ENCODE measurements at places on chromosomes 5 and 9. TPM values are rescaled to one million over a fixed set of nuclear protein-coding genes. Genes with fewer than 3 reads are reported as not detected.

- no peaks in the 10 kb centered on the region for H3K4me1 ChIP-seq
- DNase-seq = no peak
- H3K27me3 ChIP-seq = no peaks in the 10 kb centered on the region
- H3K27ac ChIP-seq = no peak overlapping the region
- no peak overlapping the region for H3K4me3 ChIP-seq
- no peaks in the 10 kb centered on the region for H3K36me3 ChIP-seq
These were observed 6.4 kb upstream of the DCTN4 start for GRCh38 chr5:150765011-150765798.

- H3K4me1 ChIP-seq = no peaks in the 10 kb centered on the region
- no peak overlapping the region for H3K4me3 ChIP-seq
- no peak for DNase-seq
These were observed 330.3 kb downstream of the MLLT3 start for GRCh38 chr9:20292002-20292401.

- H3K36me3 ChIP-seq = no peaks in the 10 kb centered on the region
- H3K4me1 ChIP-seq = no peaks in the 10 kb centered on the region
- H3K27me3 ChIP-seq = no peaks in the 10 kb centered on the region
- no peak overlapping the region for H3K4me3 ChIP-seq
These were observed 179.1 kb downstream of the GOLPH3 start for GRCh38 chr5:31995006-31995405.

- no peaks in the 10 kb centered on the region for H3K4me1 ChIP-seq
- no peaks in the 10 kb centered on the region for H3K36me3 ChIP-seq
- H3K27ac ChIP-seq = no peak overlapping the region
These were observed 17.9 kb downstream of the FGD3 start for GRCh38 chr9:92965061-92965758.

DNA sequence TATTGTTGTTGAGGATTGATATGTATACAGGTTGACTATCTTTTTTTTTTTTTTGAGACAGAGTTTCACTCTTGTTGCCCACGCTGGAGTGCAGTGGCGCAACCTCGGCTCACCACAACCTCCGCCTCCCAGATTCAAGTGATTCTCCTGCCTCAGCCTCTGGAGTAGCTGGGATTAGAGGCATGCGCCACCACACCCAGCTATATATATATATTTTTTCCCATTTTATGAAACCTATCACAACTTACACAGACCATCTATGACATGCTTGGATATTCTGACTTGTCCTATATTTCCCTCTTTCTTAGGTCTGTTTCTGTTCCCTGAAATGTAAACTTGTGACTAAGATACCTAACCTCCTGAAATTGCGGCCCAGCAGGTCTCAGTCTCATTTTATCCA, 5.0 kb downstream of the CD14 start:
- DNase-seq = no peak
- peaks cover under 1% of the 10 kb centered on the region for H3K4me1 ChIP-seq
- H3K27ac ChIP-seq = no peak overlapping the region
- H3K36me3 ChIP-seq = no peaks in the 10 kb centered on the region
- no peaks in the 10 kb centered on the region for H3K27me3 ChIP-seq

- H3K36me3 ChIP-seq = no peaks in the 10 kb centered on the region
- no peak overlapping the region for H3K4me3 ChIP-seq
- H3K4me1 ChIP-seq = no peaks in the 10 kb centered on the region
- H3K27ac ChIP-seq = no peak overlapping the region
- no peaks in the 10 kb centered on the region for H3K27me3 ChIP-seq
These were observed 540.2 kb upstream of the TRPC7 start for GRCh38 chr5:136905571-136905970.

GRCh38 chr5:58498340-58498942, 7.2 kb downstream of the GAPT start:
- peaks cover 26% of the 10 kb centered on the region for H3K27me3 ChIP-seq
- DNase-seq = no peak
- H3K4me3 ChIP-seq = no peak overlapping the region
- H3K36me3 ChIP-seq = no peaks in the 10 kb centered on the region

DNA sequence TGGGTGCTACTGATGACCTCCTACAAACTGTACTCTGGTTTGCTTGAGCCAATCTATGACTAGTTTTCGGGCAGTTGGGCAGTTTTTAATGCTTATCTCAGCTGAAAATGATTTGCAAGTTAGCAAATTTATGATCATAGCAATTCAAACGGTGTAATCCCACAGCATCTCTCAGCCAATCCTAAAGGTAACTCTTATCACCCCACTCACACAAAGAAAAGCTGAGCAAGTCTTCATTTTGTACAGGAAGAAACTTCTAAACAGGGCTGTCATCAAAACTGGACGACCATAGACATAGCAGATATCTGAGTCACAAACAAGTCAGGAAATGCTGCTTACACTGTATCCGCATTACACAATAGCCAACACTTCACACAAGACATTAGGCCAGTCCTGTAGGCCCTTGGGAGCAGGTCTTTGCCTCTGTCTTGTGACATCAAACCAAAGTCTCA, 2.6 kb upstream of the ENC1 start:
- H3K27ac ChIP-seq = peak overlapping the region; percentile 78
- DNase-seq = peak; percentile 52
- H3K36me3 ChIP-seq = peaks cover 4% of the 10 kb centered on the region
- H3K27me3 ChIP-seq = no peaks in the 10 kb centered on the region
- H3K4me3 ChIP-seq = no peak overlapping the region

DNA sequence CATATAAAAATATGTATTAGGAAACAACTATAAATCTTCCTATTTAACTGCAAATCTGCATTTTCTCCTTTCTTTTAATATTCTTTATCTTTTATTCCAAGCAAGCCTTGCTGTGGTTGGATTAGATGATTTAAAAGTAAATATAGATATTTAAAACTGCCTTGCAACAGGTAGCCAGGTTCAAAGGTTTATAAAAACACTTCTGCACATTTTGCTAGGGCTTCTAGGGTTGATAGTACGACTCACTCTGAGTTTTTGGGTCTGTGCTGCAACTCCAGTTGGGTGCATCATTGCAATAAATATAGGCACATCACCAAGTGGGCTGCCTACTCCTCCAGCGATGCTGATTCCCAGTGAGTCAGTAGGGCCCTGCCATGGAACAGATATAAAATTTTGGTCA, 167.7 kb downstream of the MPDZ start:
- H3K27ac ChIP-seq = no peak overlapping the region
- H3K36me3 ChIP-seq = no peaks in the 10 kb centered on the region
- no peaks in the 10 kb centered on the region for H3K27me3 ChIP-seq
- no peaks in the 10 kb centered on the region for H3K4me1 ChIP-seq
- DNase-seq = no peak

DNA sequence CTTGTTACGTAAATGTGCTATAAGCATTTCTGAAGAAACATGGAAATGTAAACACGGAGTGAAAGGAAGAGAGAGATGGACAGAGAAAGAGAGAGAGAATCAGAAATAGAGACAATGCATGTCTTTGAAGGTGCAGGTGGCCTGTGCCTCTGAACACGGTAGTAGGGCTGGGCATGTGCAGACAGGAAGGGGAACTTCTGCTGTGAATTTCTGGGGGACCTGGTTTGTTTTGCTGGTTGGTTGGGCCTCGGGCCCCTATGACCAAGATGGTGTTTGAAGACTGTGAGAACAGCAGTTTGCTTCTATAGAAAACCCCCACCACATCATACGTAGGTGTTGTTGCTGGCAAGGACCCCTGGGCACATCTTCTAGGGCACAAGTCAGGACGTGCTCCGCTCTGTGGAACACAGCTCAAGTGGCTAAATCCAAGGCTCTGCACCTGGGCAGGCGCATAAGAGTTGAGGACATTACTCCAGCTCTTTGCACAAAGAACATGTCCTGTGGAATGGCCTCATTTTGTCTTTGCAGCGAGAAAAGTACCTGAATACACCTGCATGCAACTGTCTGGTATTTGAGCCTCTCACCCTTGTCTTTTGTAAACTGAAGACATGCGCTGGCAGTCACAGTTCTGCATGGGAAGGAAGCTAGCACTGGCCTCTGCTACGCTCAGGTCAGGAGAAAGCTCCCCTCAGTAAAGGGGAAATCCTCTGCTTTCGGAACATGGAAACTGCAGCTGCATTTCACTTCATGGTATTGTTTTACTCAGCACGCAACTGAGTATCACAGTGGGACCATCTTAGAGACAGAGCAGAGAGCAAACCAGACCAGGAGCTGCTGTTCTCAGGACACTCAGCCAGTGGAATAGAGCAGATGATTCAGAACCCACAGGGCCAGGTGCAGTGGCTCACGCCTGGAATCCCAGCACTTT, 2.7 kb downstream of the OR2V2 start:
- H3K27ac ChIP-seq = no peak overlapping the region
- no peaks in the 10 kb centered on the region for H3K36me3 ChIP-seq
- H3K4me1 ChIP-seq = peaks cover 14% of the 10 kb centered on the region
- no peak for DNase-seq
- no peaks in the 10 kb centered on the region for H3K27me3 ChIP-seq

GRCh38 chr5:73433982-73434342, 14.6 kb downstream of the FOXD1 start:
- H3K27ac ChIP-seq = peak overlapping the region; percentile 64
- H3K27me3 ChIP-seq = no peaks in the 10 kb centered on the region
- DNase-seq = no peak
- H3K36me3 ChIP-seq = no peaks in the 10 kb centered on the region
- peaks cover 39% of the 10 kb centered on the region for H3K4me1 ChIP-seq

- H3K4me3 ChIP-seq = no peak overlapping the region
- no peak overlapping the region for H3K27ac ChIP-seq
- no peaks in the 10 kb centered on the region for H3K4me1 ChIP-seq
- H3K27me3 ChIP-seq = no peaks in the 10 kb centered on the region
- DNase-seq = no peak
These were observed 546.5 kb downstream of the PDE4D start for GRCh38 chr5:59346982-59347381.

DNA sequence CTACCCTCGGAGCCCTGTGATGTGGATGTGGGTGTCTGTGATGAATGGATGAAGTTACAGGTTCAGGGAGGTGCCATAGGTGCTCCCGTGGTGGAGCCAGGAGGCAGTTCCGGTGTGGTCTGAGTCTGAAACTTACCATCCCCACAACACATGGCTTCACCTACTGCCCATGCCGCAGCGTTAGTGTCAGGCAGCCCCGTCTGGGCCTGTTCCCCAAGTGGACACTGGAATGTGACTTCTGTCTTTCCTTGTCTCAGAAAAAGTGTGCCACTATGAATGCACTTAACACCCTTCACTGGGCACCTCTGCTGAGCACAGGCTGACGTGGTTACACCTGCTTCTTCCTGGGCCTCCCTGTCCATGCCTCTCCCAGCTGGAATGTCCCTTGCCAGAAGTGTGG, 8.6 kb downstream of the ANKRD33B start:
- H3K27me3 ChIP-seq = no peaks in the 10 kb centered on the region
- no peaks in the 10 kb centered on the region for H3K36me3 ChIP-seq

- no peaks in the 10 kb centered on the region for H3K36me3 ChIP-seq
- no peak overlapping the region for H3K27ac ChIP-seq
- H3K27me3 ChIP-seq = no peaks in the 10 kb centered on the region
- no peak overlapping the region for H3K4me3 ChIP-seq
- no peaks in the 10 kb centered on the region for H3K4me1 ChIP-seq
These were observed 120.6 kb upstream of the ASTN2 start for GRCh38 chr9:117535434-117535833.

- H3K4me1 ChIP-seq = no peaks in the 10 kb centered on the region
- H3K4me3 ChIP-seq = no peak overlapping the region
- no peaks in the 10 kb centered on the region for H3K27me3 ChIP-seq
- DNase-seq = no peak
- no peak overlapping the region for H3K27ac ChIP-seq
- no peaks in the 10 kb centered on the region for H3K36me3 ChIP-seq
These were observed 264.8 kb upstream of the BRINP1 start for GRCh38 chr9:119634006-119634405.

GRCh38 chr9:38064842-38065368, 4.1 kb downstream of the SHB start:
- peak overlapping the region; percentile 93 for H3K4me3 ChIP-seq
- H3K4me1 ChIP-seq = peaks cover 37% of the 10 kb centered on the region
- peak overlapping the region; percentile 89 for H3K27ac ChIP-seq
- no peak for DNase-seq
- H3K27me3 ChIP-seq = no peaks in the 10 kb centered on the region
- H3K36me3 ChIP-seq = peaks cover 5% of the 10 kb centered on the region

DNA sequence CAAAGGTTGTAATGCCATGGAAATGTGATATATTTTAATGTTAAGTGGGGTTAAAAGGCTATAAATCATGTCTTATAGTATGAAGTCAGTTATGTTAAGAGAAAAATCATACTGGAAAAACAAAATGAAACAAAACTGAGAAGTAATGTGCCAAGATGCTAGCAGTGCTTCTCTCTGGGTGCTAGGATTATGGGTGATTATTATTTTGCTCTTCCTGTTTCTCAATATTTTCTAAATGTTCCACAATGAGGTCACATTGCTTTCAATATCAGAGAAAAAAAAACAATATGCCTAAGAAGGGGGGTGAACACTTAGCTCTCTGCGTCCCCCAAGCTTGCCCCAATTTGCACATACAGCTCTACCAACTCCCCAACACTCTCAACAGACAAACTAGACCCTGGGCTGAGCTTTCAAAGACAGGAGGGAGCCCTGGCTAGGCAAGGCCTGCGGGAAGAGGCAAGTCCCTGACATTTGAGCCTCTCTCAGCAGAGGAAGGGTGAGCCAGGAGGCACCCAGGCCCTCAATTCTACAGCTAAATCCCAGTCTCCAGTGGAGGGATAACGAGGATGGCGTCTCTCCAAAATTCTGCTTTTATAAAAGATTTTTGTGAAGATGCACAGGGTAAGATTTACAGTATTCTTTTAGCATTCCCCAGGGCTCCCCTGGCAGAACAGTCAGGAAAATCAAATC, 24.4 kb downstream of the WHRN start:
- H3K27ac ChIP-seq = no peak overlapping the region
- no peaks in the 10 kb centered on the region for H3K36me3 ChIP-seq
- no peaks in the 10 kb centered on the region for H3K27me3 ChIP-seq

DNA sequence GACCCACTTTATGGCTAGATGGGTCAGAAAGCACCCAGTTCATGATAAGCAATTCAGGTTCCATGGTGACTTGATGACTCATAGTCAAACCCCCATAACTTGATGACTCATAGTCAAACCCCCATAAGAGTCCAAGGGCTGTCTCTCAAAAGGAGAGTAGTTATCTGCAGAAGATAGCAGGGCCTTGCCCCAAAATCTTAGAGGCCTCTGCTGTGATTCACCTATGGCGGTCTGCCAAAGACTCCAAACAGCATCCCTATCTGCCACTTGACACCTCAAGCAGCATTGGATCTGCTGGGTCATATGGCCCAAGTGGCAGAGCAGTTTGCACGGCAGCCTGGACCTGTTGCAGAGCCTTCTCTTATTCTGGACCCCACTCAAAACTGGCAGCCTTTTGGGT, 395.2 kb upstream of the KIF2A start:
- no peak overlapping the region for H3K4me3 ChIP-seq
- H3K27me3 ChIP-seq = no peaks in the 10 kb centered on the region
- no peaks in the 10 kb centered on the region for H3K4me1 ChIP-seq
- H3K36me3 ChIP-seq = no peaks in the 10 kb centered on the region
- DNase-seq = no peak

- no peaks in the 10 kb centered on the region for H3K27me3 ChIP-seq
- H3K4me1 ChIP-seq = no peaks in the 10 kb centered on the region
- no peak overlapping the region for H3K4me3 ChIP-seq
- no peaks in the 10 kb centered on the region for H3K36me3 ChIP-seq
- no peak for DNase-seq
- H3K27ac ChIP-seq = no peak overlapping the region
These were observed 21.4 kb upstream of the SPATA9 start for GRCh38 chr5:95704150-95704549.

The SOWAHA gene
- not detected for total RNA-seq

The ZNF483 gene
- total RNA-seq = 4.8 TPM

The GFI1B gene
- 0.08 TPM for total RNA-seq

The CNTLN gene
- total RNA-seq = not detected

The HINT2 gene
- total RNA-seq = 75.6 TPM
